ENCODE measurements at places on chromosomes 12 and 14.

GRCh38 chr12:80939231-80939950 lies 1.7 kb upstream of the LIN7A start:
- DNase-seq: no peak

DNA sequence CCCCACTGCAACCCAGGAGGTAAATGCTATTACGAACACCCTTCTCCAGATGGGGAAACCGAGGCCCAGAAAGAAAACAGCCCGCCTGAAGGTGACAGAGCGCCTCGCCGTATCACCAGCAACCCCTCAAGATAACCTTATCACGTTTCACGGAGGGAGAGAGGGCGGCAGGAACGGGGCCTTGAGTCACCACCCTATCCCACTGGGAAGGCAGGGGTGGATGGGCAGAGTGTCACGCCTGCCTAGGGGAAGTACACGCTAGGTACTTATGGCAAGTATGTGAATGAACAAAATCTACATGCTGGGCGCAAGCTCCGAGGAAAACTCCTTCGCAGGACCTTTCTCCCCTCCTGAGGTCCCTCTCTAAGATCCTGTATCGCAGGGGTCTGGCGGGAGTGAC lies 17.8 kb downstream of the NCOR2 start:
- no peak for DNase-seq

DNA sequence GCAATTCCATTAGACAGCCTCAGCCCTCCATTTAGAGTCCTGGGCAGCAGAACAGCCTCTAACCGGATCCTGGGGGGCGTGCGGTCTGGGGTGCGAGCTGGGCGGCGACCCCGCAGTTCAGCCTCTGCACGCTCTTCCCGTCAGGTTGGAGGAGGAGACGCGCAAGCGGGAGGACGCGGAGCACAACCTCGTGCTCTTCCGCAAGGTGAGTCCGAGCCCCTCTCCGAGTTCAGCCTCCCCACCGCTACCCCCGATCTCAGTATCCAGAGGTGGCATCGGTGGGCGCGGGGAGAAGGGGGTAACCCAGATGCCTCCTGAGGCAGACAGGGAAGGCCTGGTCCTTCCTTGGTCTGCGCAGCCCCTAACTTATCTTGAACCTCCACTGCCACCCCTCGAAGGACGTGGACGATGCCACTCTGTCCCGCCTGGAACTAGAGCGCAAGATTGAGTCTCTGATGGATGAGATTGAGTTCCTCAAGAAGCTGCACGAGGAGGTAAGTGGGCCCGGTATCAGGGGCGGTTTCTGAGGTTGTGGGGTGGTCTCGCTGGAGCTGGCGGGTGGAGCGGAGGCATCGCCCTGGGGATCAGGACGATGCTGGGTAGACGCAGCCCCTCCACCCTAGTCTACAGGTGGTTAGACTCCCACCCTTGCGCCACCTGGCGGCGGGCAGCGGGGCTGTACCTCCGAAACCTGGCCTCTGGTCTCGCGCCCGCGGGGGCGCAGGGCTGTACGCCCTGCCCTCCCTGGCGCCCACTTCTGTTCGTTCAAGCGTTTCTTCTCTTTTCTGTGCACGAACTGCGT lies 1.3 kb downstream of the PRPH start:
- DNase-seq: peak; percentile 44

- DNase-seq: no peak
Observed at GRCh38 chr12:57736741-57737466, 1.6 kb downstream of the AGAP2 start.

GRCh38 chr12:10740182-10740581 lies 17.1 kb upstream of the YBX3 start:
- no peak for DNase-seq

GRCh38 chr12:129886541-129886940 lies 17.3 kb downstream of the TMEM132D start:
- no peak for DNase-seq

- DNase-seq: peak; percentile 33
Observed at GRCh38 chr12:96078231-96079135, 43.1 kb upstream of the LTA4H start.

- no peak for DNase-seq
Observed at GRCh38 chr12:9869307-9870161, at the start of gene CLEC2B. Gene CLEC2B (minus strand): TSS chr12:9869354.

DNA sequence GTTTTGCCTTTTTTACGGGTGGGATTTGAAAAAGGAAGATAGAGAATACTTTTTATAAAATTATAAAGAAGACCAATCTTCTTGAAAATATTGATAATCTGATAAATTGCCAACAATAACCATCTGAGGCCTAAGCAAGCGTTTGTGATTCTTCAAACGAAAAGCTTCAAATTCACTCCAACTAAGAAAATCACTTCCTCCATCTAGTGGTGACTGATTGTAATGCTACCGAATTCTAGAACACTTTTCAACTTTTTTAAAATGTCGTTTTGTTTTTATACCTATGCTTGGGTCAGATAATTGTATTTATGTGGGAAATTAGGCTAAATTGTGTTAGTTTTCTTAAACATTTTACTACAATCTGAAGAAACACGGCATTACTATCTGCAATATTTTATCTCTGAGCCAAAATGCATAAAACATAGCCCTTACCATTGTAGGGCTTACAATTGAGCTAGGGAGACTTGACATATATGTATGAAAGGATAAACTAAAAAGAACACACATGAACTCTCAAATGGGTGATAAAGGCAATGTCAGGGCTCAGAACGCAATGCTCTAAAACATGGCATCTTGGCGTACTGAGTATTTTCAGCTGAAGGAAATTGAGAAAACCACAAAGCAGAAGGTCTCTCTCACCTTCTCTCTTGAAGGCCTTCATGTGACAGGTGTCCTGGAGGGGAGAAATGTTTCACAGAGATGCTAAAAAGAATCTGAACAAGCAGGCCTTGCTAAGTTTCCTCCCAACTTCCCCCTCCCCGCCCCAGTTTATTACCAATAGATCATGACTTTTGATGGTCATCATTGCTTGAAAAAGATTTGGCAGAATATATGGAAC lies 36.8 kb upstream of the G2E3 start:
- no peak for DNase-seq

DNA sequence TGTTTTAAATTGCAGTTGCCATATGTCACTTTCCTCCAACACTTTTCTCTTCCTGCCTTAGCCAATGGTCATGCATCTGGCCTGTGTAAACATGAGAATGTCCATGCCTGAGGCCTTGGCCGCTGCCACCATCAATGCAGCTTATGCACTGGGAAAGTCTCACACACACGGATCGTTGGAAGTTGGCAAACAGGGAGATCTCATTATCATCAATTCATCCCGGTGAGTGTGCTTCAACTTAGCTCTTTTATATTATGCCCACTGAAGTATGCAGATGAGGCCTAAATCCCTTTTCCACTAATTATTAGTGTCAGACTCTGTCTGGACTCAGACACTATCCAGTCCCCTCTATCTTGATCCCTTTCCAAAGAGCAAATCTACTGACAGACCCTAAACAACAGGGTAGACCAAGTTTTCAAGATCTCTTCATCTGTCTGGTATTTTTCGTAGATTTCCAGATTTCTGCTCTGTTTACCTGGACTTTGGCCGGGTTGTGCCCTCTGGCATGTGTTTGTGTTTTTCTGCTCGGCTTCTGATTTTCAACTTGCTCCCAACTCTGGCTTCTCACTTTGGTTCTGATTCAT lies 23.2 kb downstream of the AMDHD1 start:
- no peak for DNase-seq

GRCh38 chr14:51534610-51535011 lies 117.1 kb upstream of the FRMD6 start:
- DNase-seq: no peak

DNA sequence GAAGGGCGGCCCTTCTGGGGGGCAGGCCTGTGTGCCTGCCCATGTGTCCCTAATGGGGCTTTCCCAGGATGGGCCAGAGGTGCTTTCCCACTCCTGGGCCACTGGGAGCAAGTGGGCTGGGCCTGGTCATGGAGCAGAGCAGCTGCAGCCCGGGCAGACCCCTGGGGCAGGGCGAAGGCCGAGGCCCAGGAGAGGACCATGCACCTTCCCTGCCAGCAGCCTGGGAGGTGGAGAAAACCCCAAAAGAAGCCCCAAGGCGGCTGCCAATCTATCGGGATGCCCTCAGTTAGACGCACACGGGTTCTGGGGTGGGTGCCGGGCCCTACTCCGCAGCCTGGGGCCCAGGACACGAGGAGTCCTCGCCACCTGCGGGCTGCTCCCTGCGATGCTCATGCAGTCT lies 16.1 kb upstream of the CRIP2 start:
- no peak for DNase-seq
